AG04449 (cell line): ENCODE measurements at places on chromosomes 13 and 19.

DNA sequence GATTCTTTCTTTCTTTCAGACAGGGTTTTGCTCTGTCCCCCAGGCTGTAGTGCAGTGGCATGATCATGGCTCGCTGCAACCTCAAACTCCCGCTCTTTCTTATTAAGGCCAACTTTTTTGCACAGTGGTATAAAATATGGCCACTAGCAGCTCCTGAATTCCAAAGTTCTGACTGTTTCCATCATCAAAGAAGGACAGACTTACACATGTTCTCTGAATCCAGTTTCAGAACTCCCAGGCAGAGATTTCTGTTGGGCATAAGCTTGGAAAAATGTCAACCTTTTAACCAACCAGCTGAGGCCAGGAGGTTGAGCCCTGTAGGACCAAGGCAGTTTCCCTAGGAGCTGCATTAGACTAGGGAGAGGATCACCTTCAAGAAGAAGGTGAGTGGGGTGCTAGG lies 184.1 kb downstream of the HS6ST3 start:
- no peak for DNase-seq

DNA sequence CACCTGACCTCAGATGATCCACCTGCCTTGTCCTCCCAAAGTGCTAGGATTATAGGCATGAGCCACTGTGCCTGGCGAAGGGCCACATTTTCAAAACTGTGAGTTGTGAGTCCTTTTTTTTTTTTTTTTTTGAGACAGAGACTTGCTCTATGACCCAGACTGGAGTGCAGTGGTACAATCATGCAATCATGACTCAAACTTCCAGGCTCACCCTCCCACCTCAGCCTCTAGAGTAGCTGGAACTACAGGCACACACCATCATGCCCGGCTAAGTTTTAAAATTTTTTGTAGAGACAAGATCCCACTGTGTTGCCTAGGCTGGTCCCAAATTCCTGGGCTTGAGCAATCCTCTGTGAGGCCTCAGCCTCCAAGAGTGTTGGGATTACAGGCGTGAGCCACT lies 3.8 kb upstream of the MYPOP start:
- no peak for DNase-seq

DNA sequence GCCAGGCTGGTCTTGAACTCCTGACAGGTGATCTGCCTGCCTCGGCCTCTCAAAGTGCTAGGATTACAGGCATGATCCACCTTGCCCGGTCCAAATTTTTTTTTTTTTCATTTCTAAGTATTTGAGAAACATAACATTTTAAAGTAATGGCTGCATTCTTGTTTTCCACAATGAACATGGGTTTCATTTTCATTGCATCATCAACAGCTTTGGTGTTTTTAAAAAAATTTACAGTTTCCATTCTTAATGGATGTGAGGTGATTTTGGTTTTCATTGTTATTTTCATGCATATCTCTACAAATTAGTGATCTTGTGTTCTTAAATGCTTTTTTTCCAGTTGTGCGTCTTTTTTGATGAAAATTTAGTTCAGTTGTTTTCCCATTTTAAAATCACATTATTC lies 27.5 kb downstream of the ZNF429 start:
- no peak for DNase-seq

DNA sequence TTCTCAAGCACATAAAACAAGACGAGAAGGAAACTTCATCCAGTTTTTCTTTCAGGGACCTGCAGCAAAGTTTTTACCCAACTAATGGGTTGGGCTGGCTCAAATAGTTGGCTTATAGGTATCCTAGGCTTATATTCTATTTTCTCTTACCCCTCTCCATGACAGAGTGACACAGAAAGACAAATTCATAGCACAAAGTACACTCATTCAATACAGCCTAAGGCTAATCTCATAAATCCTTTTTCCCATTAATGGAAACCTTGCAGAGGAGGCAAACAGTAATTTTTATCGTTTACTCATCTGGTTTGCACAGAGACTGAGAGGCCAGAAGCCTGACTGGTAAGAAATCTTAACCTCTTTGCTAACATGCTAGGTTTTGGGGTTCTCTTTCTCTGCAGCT lies 1589.9 kb downstream of the SLITRK1 start:
- DNase-seq, result no peak

- DNase-seq, result no peak
Measured at GRCh38 chr13:23583491-23583890, 13.3 kb downstream of the TNFRSF19 start.

DNA sequence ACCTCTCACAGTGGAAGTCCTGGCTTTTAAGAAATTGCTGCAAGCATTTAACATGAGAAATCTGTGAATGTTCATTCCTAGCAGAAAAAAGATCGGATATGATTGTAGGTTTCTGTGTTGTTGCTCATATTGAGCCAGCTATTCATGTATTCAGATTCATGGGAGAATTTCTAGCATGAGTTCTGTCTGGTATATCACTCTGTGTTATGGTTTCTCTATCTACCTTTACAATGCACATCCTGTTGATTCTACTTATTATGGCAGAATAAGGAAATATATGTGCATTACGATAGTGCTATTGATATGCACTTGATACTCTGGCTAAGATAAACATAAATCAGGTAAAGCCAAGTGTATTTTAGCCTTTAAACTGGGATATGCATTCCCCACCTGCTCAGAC lies 138.2 kb downstream of the KCNRG start:
- DNase-seq, result no peak

DNA sequence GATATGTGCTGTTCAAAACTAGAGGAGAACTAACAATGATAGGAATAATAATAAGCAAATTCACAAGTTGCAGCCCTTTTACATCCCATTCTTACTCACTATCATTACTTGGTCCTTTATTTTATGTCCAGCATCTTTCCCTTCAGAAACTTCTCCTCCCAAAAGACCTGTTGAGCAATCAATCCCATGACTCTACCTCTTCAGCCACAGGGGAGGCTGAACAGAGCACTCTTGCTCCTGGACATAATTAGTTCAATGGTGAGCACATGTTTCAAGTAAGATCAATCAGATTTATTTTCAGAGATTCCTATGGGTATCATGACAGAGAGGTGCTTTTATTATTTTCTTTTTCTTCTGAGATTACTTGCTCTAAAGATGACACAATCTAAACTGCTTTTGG lies 260.0 kb downstream of the COG6 start:
- DNase-seq, result no peak

DNA sequence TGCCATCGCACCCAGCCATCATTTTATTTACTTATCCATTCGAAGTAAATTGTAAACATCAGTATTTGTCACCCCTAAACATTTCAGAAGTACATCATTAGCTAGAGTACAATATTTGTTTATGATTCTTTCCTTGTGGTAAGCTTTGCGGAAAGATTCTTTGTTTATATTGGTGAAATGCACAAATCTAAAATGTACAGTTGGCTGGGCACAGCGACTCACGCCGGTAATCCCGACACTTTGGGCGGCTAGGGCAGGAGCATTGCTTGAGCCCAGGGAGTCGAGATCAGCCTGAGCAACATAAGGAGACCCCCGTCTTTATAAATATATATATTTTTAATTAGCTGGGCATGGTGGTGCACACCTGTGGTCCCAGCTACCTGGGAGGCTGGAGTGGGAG lies 10.1 kb downstream of the LGALS7B start:
- DNase-seq, result no peak

GRCh38 chr19:17611462-17612244 lies 56.2 kb downstream of the COLGALT1 start:
- no peak for DNase-seq

GRCh38 chr13:76019421-76020044 lies 383.4 kb downstream of the LMO7 start:
- no peak for DNase-seq
